Stimulated activated CD8-positive, alpha-beta memory T cell treated with anti-CD3 and anti-CD28 coated beads, Interleukin-7, amount 100 ng/mL, for 4 hours (primary cell): ENCODE measurements at places on chromosomes 2 and 18.

DNA sequence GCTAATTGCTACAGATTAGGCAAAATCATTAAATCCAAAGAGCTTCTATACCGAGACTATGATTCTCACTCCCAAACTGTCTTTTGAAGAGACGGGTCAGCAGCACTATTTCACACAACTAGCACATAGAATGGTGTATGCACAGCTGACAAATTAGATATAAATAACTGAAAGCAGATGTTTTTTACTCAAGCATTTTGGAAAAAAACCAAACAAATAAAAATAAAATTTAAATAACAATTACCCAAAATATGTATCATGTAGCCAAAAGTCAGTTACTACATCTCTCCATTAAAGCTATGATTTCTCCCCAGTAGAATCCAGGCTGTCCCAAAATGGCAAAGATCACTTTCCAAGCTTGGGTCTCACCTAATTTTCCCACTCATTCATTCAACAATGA is 107.9 kb downstream of the TMEM163 start:
- DNase-seq, result no peak

- peak; percentile 5 for DNase-seq
Observed at GRCh38 chr2:25042321-25043240, 705 bp downstream of the EFR3B start.

GRCh38 chr2:24856791-24857211 is 63.2 kb downstream of the ADCY3 start:
- no peak for DNase-seq

GRCh38 chr2:7953195-7953594 is 728.7 kb upstream of the ID2 start:
- DNase-seq, result no peak

- no peak for DNase-seq
Observed at GRCh38 chr2:224217962-224218347, 178.9 kb upstream of the SERPINE2 start.

GRCh38 chr2:24749069-24749691 is 44.0 kb downstream of the PTRHD1 start:
- no peak for DNase-seq

GRCh38 chr2:132645722-132646539 is 24.1 kb downstream of the LYPD1 start:
- no peak for DNase-seq

GRCh38 chr2:39608686-39609441 is 56.9 kb upstream of the TMEM178A start:
- no peak for DNase-seq

DNA sequence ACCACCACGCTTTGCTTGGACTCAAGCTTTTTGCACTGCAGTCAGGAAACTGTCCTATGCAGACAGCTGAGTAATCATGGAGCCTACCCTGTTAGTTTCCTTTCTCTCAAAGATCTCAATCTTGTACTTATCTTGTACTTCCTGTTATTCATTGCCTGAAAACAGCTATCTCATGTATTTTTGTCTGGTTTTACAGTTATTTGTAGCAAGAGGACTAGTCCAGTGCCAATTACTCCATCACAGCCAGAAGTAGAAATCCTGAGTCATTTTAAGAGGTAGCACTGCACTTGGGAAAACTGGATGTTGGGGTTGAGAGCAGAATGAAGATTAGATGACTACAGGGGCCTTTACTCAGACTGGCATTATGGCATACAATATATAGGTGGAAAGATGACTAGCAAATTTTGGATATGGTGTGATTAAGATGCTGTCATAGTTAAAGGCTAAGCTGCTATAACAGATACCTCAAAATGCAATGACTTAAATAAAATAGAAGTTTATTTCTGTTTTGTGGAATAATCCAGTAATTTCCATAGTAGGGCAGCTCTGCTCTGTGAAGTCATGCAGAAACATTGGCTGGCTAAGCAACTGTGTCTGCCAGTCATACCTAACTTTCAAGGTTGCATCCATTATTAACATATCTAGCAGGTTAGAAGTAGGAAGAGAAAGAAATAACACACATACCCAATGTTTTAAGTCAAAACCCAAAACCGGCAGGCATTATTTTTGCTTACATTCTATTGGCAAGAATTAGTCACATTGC is 21.1 kb upstream of the CHMP3 start:
- no peak for DNase-seq

DNA sequence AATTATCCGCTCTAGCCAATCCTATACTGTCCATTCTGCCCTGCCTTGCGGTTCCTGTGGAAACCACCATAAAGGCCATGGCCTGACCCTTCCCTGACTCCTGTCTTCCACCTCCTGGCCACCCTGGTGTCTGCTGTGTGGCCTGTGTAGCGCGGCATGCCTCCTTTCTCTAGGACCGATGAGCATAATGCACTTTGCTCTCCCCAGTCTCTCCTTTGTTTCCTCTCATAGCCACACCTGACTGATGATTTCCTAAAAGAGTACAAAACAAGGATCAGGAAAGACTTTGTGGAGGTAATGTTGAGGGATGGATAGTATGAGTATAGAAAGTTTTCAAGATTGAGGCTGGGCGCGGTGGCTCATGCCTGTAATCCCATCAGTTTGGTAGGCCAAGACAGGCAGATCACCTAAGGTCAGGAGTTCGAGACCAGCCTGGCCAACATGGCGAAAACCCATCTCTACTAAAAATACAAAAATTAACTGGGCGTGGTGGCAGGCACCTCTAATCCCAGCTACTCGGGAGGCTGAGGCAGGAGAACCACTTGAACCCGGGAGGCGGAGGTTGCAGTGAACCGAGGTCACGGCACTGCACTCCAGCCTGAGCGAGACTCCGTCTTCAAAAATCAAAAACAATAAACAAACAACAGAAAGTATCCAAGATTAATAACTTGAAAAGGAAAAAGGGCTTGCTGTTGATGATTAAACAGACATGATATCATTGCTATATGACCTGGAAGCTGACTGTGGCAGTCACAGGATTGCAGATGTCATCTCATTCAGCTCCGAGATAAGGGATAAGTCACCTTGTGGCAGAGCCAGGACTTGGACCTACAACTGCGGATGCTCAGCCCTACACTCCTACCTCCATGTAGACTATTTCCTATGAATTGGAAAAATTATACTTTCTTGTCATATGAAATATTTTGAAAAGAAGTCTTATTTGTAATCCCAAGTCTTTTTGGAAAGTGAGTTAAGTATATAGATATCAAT is 16.6 kb downstream of the SOWAHC start:
- no peak for DNase-seq

DNA sequence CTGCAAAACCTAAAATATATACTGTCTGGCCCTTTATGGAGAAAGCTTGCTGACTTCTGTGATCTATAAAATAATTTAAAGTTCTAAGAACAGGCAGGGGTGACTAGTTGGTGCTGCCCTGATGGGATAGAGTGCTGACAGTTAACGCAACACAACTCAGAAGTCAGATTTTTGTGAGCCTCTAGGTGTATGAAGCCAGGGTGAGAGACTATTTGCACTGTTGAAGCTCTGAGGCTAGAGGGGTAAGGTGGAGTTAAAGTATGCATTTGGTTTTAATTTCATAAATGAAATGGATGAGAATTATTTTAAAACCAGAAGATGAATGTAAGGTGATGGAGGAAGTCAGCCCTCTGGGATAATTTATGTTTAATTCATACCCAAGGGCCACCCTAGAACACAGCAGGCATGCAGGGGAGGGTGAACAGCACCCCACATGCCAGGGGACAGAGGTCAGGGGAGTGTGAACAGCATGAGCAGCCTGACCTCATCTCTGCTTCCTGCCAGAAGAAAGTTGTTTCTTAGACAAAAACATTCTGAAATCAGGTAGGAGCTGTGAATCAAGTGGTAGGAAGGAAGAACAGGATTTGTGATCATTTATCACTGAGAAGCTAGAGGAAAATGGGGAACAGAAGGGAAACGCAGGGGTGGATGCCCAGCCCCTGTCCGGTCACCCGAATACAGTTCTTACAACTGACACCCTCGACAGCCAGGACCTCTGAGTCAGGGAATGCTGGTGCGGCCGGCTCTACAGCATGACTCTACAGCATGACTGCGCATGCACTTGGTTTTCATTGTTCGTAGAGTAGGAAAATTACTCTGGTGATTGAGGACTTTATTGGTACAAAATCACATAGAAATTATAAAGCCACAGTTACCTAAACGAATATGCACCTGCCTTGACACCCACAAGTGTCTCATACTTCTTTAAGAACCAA is 93.1 kb downstream of the MBP start:
- DNase-seq, result no peak

GRCh38 chr2:229805559-229805958 is 91.2 kb upstream of the DNER start:
- DNase-seq, result no peak

GRCh38 chr2:95043300-95044093 is 18.0 kb downstream of the MAL start:
- DNase-seq, result no peak

DNA sequence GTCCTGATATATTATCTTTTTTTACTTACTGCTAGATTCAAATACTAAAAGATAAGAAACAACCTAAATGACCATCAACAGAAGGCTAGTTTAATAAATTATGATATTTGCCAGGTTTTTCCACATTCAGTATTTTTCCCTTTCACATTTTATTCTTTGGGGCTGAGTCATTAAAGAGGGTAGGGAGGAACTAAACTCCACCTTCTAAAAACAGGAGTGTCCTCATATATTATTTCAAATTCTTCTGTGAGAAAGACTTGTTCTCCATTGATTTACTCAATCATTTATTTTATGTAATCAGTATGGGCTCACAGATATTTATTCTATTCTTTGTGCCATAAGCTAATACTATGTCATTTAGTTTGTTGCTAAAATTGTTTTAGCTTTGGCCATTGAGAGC is 9.0 kb downstream of the HDHD2 start:
- DNase-seq, result no peak

GRCh38 chr2:75326645-75327044 is 127.3 kb upstream of the TACR1 start:
- DNase-seq, result no peak

- no peak for DNase-seq
Observed at GRCh38 chr18:61702007-61702406, 190.8 kb downstream of the RNF152 start.

- no peak for DNase-seq
Observed at GRCh38 chr2:187382131-187382530, 65.9 kb downstream of the CALCRL start.

DNA sequence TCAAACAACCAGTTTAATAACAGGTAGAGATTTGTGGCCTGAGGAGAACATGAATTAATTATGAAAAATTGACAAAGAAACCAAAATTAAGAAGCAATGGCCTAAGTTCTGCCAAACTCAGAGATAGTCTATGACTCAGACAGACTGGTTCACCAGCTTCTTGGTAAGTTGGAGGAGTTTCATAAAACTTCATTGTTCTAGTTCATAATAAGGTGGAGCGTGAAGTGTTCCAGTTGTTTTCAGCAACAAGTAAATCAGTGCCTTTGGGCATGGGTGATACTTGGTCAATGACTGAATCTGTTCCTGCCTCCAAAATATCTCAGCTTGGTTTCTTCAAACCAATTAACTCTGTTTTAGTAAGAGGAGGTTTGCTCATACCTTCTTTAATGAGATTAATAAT is 40.0 kb downstream of the SLC40A1 start:
- DNase-seq, result no peak

- DNase-seq, result no peak
Observed at GRCh38 chr2:226652983-226653765, 146.4 kb downstream of the IRS1 start.

DNA sequence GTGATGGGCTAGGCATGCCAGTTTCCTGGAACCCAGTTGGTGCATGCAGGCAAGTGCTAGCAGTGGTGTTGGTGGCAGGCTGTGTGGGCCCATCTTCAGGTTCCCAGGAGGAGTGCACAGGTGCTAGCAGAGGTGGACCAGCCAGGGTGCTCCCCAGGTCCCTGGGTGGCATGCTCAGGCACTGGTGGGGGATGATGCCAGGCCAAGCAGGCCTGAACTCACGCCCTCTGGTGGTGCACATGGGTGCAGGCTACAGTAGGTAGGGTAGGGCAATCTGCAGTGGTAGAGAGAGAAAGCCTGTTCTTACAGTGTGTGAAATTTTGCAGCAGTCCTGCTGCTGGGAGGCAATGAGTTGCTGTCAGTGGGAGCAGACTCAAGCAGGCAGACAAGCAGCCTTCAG is 1651.8 kb downstream of the DPP10 start:
- no peak for DNase-seq

- DNase-seq, result no peak
Observed at GRCh38 chr18:21167641-21168377, 56.2 kb upstream of the ROCK1 start.

DNA sequence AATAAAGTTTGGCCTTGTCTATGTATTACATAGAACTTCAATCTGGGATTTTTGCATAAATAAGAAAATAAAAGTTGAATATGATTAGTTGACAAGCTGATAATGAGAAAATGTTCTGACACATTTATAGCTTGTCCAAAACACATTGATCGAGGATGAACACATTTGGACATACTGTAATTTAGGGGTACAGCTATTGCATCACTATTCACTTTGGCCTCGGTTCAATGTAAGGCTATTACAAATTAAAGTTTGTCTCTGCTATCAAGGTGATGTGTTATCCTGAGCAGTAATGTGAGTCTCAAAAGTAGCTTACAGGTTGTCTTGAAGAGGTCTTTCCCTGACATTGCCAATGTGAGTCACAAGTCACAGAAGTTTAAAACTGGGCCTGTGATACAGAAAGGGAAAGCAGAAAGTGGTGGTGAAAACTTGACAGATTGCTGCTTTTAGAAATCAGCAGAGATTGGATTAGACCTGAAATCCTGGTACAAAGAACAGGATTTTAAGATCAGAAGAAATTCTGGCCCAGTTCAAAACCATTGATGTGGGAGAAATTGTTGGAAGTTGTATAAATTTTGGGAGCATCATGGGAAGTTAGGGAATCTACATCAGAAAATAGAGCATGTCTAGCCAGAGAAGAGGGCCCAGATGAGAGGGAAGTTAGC is 674.1 kb downstream of the NYAP2 start:
- no peak for DNase-seq

DNA sequence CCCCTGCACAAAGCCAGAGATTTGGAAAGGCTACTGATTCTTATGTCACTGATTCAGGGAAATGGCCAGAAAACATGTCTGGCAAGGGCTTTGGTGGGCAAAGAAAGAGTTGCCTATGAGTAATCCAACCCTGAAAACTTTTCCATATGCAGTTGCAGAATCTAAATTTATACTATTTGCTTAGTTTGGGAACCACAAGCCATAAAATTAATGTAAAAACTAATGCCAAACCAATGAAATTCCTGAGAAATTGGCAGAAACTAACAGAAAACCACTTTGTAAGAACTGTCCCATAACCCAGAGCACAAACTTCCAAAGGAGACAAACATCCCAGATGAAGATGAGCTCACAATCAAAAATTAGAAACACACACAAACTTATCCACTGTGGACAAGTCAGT is 48.8 kb downstream of the TCF4 start:
- DNase-seq, result no peak

DNA sequence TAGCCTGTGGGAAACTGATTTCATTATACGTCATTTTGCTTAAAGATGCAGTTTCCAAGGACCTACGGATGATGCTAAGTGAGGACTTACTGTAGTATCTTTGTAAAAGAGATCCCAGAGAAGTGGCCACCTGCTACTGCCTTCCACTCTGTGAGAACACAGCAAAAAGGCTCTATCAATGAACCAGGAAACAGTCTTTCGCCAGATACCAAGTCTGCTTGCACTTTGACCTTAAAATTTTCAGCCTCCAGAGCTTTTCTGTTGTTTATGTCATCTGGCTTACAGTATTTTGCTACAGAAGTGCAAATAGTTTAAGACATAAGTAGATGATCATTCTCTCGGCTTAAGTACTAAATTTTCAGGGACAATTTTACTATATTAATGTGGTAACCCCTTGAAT is 847.9 kb upstream of the CHAC2 start:
- no peak for DNase-seq

GRCh38 chr18:76259096-76259495 is 235.9 kb downstream of the ZNF516 start:
- no peak for DNase-seq

GRCh38 chr2:225582355-225583116 is 183.0 kb downstream of the NYAP2 start:
- no peak for DNase-seq
